Astrocyte (in vitro differentiated cells and primary cell): ENCODE measurements at places on chromosomes 1 and 21. TPM values are rescaled to one million over a fixed set of nuclear protein-coding genes. Genes with fewer than 3 reads are reported as not detected.
A peak's percentile ranks its signal among the peaks of the same experiment; 100 is the strongest.

GRCh38 chr21:45155910-45156309, 81.5 kb downstream of the ADARB1 start:
- no peak for DNase-seq

GRCh38 chr1:18411820-18412641, 68.7 kb upstream of the KLHDC7A start:
- DNase-seq = no peak

RIPK4 gene
- 1.1 and 1.8 TPM in 2 replicates for total RNA-seq

DNA sequence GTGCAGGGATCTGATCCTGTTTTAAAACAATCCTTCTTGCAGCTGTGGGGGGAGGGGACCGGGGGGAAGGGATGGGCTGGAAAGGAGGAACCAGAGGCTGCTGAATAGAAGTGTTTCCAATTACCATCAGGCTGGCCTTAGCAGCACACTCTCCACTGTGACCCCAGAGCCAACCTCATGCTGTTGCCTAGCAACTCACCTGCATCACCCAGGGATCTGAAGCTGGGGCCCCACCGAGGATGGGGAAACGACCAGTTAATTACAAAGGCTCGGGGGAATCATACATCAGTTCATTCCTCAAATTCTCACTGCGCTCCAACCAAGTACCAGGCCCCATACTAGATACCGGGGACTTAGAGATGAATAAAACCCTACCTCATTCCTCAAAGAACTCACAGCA, 11.9 kb upstream of the GPX7 start:
- DNase-seq = no peak

DNA sequence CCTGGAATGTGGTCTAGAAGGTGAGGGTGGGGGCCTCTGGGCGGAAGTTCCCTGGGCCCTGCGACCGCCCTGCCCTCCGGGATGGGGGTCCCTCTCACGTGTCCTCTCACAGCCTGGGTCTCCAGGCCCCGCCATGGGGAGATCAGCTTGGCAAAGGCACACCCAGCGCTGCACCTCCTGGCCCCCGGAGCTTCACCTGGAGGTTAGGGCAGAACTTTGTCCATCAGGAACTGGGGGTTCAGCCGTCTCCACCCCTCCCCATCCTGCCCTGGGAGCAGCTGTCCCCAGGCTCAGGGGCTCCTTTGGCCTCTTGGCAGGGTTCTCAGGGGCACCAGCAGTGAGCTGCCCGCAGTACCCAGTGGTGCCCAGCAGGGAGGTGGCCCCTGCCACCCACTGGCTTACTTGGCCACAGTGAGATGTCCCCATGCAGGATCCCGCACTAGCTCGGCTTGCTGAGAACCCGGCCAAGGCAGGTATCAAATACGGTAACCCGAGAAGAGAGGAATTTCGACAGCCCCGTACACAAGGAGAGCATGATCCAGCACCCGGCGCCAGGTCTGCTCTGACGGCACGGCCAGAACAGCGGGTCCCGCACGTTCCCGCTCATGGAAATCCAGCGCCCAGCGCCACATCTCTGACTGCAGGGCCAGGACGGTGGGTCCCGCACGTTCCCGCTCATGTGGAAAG, 36.7 kb downstream of the RRP1 start:
- DNase-seq = no peak

SPTA1 gene
- 0.02 and 0.09 TPM in 2 replicates for total RNA-seq

- peak; percentile 87 for DNase-seq
These were observed 41.6 kb upstream of the AGL start for GRCh38 chr1:99808391-99809115.

GRCh38 chr1:16212251-16212961, at the start of gene ARHGEF19:
Gene ARHGEF19 (minus strand): TSS chr1:16212652. CDS start chr1:16209054, 3,598 bp downstream.
- no peak for DNase-seq

- DNase-seq = no peak
These were observed 57.0 kb upstream of the SIM2 start for GRCh38 chr21:36641886-36642285.

DNA sequence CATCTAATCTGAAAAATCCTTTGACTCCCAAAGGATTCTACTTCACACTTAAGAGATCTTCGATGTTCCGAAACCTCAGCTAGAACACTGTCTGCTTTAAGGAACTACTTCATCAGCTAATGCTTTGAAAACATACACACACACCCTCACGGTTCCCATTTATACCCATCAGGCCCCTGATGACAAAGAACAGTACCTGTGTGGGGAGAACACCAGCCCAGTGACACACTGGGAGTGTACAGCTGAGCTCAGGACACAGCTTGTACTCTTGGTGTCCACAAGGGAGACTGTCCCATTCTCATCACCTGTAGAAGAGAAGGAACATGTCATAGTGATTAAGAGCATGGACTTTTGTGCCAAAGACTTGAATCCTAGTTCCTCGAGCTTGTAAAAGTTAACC, 6.6 kb downstream of the WDR77 start:
- no peak for DNase-seq

KPRP gene
- total RNA-seq = not detected in 2 replicates

- no peak for DNase-seq
These were observed 33.9 kb downstream of the LAMB3 start for GRCh38 chr1:209618291-209618690.

DNA sequence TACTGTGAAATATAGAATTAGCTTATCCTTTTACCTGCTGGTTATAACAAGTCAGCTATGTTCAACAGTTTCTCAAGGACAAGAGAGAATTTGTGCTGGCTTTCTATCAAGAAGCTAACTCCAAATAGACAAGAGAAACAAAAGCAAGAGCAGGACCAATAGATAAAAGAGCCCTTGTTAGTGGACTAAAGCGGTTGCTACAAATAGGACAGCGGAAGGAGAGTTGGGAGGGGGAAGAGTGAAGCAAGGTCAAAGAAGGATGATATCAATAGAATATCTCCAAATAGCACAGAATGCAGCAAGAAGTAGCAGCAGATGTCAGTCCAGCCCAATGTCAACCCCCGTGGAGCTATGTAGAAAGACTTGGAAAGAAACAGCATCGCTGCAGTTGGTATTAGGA, 53.0 kb upstream of the AKT3 start:
- DNase-seq = no peak

DNA sequence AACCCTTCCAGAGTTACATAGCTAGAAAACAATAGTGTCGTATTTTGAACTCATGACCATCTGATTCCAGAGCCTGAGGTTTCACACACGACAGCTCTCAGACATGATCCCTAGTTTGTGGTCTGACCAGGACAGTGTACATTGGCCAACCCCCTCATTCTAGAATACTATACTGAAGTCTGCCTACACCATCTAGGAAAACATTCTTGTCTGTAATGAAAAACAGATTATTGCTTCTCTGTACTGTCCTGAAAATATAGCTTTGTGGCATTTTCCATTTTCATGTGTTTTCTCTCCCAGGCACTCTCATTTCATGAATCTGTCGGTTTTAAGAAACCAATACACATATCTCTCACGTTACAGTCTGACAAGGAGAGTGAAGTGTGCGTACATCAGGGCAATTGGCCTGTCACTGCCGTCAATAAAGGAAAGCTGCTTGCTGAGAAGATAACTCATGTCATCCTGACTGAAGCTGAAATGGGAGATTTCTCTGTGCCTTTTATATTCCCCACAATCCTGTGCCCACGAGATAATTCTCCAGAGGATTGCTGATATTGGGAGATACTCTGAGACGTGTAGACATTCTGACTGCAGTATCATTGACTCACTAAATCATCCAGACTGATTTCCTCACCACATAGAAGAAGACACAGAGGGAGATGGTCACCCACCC, 585.6 kb downstream of the PLPP3 start:
- DNase-seq = no peak

DNA sequence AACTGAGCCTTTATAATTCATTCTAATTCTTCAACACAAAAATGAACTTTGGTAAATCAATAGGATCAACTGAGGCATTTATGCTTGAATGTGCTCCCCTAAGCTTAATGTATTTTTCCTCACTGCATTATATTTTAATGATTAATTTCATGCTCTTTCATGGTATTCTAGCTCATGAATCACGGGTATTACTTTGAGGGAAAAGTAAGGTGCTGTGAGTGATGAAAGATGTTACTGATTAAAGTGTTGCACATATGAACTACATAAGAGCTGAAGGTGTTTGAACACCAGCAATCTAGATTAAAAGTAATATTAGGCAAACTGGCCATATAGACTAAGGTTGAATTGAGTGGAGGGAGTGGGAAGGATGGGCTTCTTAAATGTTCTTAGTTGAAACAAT, 1.9 kb downstream of the DPYD start:
- DNase-seq = no peak
